ENCODE measurements at places on chromosomes 5 and 9. TPM values are rescaled to one million over a fixed set of nuclear protein-coding genes. Genes with fewer than 3 reads are reported as not detected.

Gene SLC27A6
- 0.26 TPM for total RNA-seq

Gene GNPDA1
- total RNA-seq = 64.2 TPM

Gene BNC2
- 34.7 TPM for total RNA-seq

Gene STK32A
- total RNA-seq = 2.8 TPM

Gene PLK2
- 835 TPM for total RNA-seq
